Suprapubic skin (tissue), 4 donors: ENCODE measurements at places on chromosomes 1 and 21. TPM values are rescaled to one million over a fixed set of nuclear protein-coding genes. Genes with fewer than 3 reads are reported as not detected.

The MSH4 gene
- not detected for total RNA-seq

The HPDL gene
- 2.7 TPM for total RNA-seq

The ACKR1 gene
- 46.8 TPM for total RNA-seq

GRCh38 chr1:189803364-189803763 is 674.3 kb downstream of the BRINP3 start:
- no peak overlapping the region for H3K4me3 ChIP-seq
- H3K4me1 ChIP-seq: no peaks in the 10 kb centered on the region
- DNase-seq: no peak

GRCh38 chr1:225652729-225653462 is at the start of gene ENAH:
ENAH (minus strand) TSS chr1:225653123; CDS start chr1:225652690, 433 bp downstream.
- peak within 1 kb of the TSS; percentile 97 for H3K4me3 ChIP-seq
- H3K4me1 ChIP-seq: peaks cover 61% of the 10 kb centered on the region
- peak; percentile 83 for DNase-seq
- peak within 1 kb of the TSS; percentile 93 for H3K27ac ChIP-seq
- no peaks in the 10 kb centered on the region for H3K27me3 ChIP-seq

- no peaks in the 10 kb centered on the region for H3K36me3 ChIP-seq
- no peak overlapping the region for H3K4me3 ChIP-seq
- H3K4me1 ChIP-seq: peaks cover 42% of the 10 kb centered on the region
- no peak overlapping the region for H3K27ac ChIP-seq
- no peaks in the 10 kb centered on the region for H3K27me3 ChIP-seq
Observed at GRCh38 chr1:234730475-234730769, 120.4 kb upstream of the IRF2BP2 start.

GRCh38 chr1:167168424-167168823 is 52.3 kb upstream of the POU2F1 start:
- no peak overlapping the region for H3K27ac ChIP-seq
- H3K36me3 ChIP-seq: no peaks in the 10 kb centered on the region
- H3K4me1 ChIP-seq: no peaks in the 10 kb centered on the region
- DNase-seq: no peak
- no peak overlapping the region for H3K4me3 ChIP-seq
- H3K27me3 ChIP-seq: peaks cover 5% of the 10 kb centered on the region

DNA sequence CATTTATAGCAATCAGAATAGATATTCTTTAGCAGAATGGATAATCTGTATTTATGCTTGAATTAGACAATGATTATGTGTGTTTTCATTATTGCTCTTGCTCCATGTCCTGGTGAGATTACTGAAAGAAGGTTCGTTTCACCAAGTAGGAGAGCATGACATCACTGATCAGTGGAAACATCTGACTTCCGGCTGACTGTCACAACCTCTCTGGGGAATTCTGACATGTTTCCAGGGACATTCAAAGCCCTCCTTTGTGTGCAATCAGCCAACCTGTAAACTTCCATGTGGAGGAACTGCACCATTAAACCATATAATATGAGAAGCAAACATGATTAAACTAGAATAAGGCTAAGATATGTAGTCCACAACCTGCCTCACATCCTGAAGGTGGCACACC is 424.8 kb upstream of the ADGRL4 start:
- no peak for DNase-seq
- no peak overlapping the region for H3K27ac ChIP-seq
- H3K36me3 ChIP-seq: no peaks in the 10 kb centered on the region
- no peaks in the 10 kb centered on the region for H3K27me3 ChIP-seq
- no peaks in the 10 kb centered on the region for H3K4me1 ChIP-seq

DNA sequence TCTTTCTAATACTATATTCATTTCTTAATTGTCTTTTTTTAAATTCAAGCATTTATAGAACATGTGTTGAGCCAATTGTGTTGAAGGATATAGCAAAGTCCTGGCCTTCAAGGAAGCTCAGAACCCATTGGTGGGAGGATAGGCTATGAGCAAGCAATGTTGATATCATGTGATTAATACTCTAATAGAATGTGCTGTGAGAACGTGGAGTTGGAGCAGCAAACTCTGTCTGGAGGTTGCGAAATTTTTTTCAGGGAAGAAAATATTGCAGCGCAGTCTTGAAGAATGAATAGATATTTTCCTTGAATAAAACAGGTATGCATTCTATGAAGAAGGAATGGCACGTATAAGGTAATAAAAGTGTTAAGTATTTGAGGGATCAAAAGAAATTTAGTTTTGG is 229.2 kb upstream of the KCNK2 start:
- no peaks in the 10 kb centered on the region for H3K27me3 ChIP-seq
- no peak overlapping the region for H3K4me3 ChIP-seq
- no peak overlapping the region for H3K27ac ChIP-seq
- H3K4me1 ChIP-seq: no peaks in the 10 kb centered on the region

GRCh38 chr1:90732136-90732535 is 15.0 kb upstream of the BARHL2 start:
- H3K4me3 ChIP-seq: no peak overlapping the region
- no peak for DNase-seq
- no peaks in the 10 kb centered on the region for H3K36me3 ChIP-seq
- H3K27ac ChIP-seq: no peak overlapping the region
- peaks cover 88% of the 10 kb centered on the region for H3K27me3 ChIP-seq

DNA sequence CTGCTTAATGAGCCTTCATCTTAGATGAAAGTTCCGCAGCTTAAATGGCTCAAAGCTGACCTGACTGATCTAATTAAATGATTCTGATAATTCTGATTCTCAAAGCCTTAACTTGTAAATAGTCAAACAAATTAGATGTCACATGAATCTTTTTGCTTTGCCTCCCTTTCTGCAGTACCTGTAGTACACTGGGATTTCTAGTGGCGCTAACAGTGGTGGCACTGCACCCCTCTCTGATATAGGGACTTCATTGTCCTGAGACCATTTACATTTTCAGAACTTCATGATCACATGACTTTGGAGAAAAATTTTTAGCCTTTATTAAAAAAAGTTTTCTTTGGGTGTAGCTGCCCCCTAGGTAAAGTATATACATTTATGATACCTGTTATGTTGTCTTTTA is 546.7 kb upstream of the ADGRL2 start:
- DNase-seq: no peak
- H3K4me1 ChIP-seq: no peaks in the 10 kb centered on the region
- no peak overlapping the region for H3K27ac ChIP-seq
- no peaks in the 10 kb centered on the region for H3K27me3 ChIP-seq
- no peak overlapping the region for H3K4me3 ChIP-seq
